ENCODE measurements at places on chromosomes 7 and 10.
A peak's percentile ranks its signal among the peaks of the same experiment; 100 is the strongest.

- no peak for DNase-seq
Measured at GRCh38 chr10:91713461-91714072, 80.7 kb upstream of the PPP1R3C start.

DNA sequence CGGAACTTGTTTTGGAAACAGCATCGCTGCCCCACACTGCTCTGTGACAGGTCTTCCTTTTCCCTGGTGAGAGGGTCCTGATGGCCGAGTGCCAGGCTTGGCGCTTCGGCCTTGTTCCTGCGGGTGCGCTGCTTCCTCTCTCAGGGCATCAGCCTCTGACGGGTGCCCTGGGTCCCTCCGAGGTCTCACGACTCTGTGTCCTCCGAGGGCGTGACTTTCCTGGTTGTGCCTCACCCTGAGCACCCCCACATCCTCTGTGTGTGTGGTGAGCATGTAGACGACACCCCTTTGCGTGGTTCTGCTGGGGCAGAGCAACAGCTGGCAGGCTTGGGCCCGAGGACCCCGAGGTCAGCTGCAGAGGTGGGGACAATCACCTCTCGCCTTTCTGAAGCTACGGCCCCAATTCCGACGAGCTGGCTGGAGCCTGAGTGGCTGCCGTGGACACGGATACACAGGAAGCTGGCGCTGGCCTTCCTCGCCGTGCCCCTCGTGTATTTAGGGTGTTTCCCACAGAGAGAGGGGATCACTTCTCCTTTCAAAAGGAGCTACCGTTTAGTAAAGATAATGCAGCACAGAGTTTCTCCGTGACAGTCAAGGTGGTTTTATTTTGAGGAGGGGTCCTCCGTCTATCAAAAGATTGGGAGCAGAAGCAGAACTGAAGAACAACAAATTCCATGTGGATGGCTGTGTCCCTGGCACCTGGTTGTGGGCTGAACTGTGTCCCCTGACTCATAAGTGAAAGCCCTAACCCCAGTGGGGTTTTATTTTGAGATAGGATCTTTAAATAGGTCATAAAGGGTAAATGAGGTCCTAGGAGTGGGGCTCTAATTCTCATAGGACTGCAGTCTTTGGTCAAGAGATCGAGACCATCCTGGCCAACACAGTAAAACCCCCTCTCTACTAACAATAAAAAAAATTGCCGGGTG is 36.2 kb upstream of the PITRM1 start:
- peak; percentile 17 for DNase-seq

DNA sequence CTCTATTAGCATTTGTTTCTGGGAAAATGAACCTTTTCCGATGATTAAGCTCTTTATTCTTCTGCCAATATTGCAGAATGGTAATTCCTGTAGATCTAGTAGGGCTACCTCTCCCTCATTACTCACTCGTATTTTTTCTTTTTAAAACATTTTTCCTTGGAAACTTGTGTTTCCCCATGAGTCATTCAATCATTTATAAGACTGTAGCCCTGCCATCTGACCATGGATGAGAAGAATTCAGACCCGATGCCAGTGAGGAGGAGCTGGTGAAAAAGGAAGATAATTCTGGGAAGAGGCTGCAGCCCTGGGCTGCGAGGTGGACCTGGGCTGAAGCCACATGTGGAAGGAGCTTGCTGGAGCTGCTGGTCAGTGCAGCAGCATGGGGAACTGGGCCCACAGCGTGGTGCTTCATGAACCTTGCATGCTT is 242.8 kb downstream of the KLF6 start:
- no peak for DNase-seq

GRCh38 chr7:93895859-93896600 is 5.5 kb upstream of the TFPI2 start:
- DNase-seq: no peak

DNA sequence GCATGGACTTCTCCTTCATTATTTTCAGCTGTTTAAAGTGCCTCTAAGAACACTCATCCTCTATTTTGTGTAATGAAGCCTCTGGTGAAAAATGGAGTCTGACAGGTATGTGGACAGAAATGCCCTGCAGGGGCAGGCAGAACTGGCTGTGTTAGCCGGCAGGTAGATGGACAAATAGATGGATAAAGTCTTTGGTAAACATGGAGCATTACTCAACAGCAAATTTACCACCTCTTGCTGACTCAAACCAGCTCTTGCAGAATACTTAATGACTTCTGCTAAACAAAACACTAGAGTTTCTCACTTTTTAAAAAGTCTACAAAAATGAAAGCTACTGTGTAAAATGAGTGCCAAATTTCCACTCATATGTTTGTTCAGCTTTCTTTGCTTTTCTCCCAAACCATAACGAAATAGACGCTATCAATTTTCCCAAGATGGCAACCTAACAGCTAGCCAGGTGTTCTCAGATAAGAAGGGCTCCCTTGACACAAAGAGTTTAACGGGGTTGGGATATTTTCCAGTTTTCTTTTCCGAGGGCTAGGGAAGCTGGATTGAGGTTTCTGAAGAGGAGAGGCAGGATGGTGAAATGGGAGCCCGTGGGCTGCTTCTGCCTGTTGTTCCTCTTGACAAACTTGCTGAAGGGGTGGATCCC is 71.9 kb upstream of the HABP2 start:
- no peak for DNase-seq

- DNase-seq: no peak
Measured at GRCh38 chr10:64076322-64076940, 555.2 kb downstream of the REEP3 start.

GRCh38 chr7:116598278-116598677 is 73.4 kb downstream of the CAV1 start:
- no peak for DNase-seq

DNA sequence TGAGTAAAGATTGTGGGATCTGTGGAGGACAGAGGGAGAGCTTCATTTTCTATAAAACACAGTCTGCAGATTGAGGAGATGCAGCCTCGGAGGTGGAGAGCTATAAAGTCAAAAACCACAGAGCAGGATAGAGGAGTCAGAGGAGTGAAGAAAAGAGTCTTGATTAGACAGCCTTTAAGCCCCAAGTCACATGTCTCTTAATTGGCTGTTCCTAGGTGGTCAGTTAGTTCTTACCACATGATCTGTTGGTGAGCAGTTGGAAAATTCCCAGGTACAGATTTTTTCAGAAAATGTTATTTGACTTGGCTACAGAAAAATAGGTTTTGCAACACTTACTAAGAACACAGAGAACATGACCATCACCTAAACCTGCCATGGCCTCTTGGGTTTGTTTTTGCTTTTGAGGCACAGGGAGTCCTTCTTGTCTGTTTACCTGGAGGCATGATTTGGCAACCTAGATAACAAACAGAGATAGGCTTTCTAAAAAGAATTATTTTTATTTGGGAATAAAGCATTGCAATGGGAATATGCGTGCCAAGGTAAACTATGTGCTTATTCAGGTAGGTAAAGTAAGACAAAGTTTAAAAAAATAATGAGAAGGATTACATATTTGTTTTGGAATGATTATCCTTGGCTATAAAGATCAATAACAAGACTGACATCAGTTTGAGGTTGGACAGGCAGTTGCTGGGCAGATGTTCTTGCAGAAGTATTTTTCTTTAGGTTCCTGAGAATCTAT is 604 bp upstream of the CYP3A43 start:
- DNase-seq: no peak

GRCh38 chr10:7378602-7379403 is 32.0 kb downstream of the SFMBT2 start:
- no peak for DNase-seq

GRCh38 chr7:50594734-50595485 is 29.7 kb upstream of the DDC start:
- no peak for DNase-seq

DNA sequence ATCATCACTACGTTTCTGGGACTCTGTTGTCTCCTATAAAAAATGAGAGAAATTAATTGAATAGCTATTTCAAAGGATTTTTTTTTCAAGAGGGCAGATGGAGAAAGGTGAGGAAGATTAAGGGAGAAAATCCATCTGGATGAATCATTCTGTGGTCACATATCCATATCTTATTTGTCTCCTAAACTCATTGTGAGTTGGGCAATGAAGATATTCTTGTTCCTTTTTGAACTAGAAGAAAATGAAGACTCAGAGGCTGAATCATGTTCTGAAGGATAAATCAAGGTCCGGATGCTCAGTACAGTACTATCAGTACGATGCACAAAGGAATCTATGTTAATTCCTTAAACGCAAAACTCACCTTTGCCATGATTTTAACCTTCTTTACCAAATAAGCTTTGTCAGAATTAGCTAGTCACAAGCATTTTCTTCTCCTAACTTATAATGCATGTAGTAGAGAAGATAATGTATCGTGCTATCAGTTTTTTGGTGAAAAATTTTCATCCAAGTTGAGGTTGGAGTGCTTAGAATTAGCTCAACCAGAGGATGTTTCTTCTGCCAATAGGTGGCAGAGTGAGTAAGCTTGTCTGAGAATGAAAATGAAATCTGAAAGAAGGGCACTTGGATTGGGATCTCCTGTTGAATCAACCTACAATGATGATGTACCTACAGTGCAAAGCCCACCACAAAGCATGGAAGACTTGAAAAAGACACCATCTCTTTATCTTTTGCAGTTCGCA is 446.9 kb downstream of the KIF20B start:
- DNase-seq: no peak

DNA sequence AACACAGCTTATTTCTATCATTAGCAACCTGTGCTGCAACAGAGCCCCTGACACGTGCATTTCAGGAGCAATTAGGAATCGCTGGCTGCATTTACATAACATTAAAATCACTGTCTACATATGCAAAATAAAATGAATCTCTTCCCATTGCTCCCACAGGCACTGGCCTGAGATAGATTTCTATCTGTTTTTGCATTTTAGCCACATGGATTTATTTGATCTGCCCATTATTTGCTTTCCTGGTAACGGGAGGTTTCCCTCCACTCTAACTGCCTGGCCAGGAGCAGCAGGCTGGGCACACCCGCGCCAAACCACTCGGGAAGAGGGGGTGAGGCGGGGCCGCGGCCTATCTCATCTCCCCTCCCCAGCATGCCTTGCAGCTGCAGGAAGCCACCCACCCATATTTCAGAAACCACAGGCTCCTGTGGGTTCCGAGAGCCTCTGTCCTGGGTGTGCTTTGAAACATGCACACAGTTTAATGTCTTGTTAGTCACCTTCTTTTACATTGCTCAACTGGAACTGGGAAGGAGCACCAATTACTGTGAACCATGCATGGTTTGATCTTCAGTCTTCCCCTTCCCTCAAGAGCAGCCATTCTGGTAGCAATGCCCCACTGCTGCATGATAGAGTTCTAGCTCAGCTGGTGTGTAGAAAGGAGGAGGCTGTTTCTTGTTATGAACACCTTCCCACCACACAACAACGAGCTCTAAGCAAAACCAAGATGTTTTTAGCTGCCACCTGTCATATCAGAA is 37.7 kb upstream of the IKZF1 start:
- DNase-seq: peak; percentile 65

DNA sequence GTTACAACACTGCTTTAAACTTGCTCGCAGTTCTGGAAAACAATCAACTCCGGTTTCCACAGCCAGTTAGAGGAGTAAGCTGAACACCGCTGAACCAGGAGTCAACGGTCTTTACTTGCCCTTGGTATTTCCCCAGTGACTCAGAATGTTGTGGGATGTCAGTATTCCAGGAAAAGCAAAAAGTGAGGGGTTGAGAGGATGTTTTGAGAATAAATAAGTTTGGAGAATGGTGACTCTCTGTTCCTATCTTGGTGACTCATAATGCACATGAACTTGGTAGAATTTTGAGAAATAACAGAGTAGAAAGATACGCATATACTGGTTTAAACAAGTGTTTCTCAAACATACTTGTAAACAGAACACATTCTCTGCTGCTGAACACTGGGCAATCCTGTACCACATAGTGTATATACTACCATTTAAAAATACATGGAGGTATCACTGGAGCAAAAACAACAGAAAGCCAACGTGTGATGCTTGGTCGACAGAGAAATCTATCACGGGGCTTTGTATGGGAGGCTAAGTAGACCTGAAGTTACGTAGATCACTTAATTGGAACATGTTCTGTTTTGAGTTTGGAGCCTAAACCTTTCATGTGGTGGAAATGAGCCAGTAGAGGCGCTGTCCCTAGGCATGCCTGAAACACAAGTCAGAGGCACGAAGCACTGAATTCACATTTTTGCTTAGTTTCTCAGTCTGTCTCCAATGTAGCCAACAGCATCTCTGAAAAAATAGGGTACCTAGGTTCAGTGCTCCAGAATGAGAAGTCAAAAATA is 534.3 kb downstream of the PARD3 start:
- DNase-seq: peak; percentile 64

DNA sequence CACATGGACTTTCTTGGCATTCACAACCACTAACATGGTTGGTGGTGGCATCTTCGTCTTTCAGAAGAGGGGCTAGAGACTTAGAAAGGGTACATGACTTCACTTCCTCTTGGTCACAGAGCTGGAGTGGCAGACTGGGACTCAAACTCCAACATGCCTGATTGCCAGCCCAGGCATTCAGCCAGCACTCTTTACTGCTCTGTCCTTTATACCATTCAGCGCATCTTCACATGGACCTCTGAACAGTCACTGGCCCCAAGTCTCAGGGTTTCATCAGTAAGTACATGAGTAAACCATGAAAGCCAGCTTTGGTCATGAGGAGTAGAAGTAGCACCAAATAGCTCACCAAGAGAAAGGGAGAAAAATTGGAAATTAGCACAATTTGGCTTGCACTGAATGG is 148.4 kb upstream of the KLF14 start:
- no peak for DNase-seq

GRCh38 chr10:17188644-17189172 is 12.8 kb downstream of the TRDMT1 start:
- no peak for DNase-seq

GRCh38 chr10:6894405-6894804 is 314.3 kb upstream of the PRKCQ start:
- DNase-seq: no peak
